Erythroblast (primary cell): ENCODE measurements at places on chromosomes 2 and 18.
A peak's percentile ranks its signal among the peaks of the same experiment; 100 is the strongest.

DNA sequence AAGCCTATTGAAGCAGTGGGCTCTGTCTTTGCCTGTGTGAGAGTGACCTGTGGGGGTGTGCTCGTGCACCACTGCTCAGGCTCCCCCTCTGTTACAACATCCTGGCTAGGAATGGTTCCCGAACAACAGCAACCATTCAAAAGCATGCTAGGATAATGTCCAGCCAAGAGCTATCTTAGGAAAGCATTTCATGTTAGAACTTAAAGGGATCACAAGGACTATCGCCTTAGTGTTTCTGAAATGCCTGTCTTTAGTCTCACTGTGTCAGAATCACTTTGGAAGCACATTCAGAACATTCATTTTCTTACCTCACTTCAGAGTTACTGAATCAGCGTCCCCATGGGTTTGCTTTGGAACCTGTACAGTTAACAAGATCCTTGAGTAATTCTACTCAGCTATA is 134.9 kb upstream of the DSEL start:
- no peak for DNase-seq

- DNase-seq, result no peak
Observed at GRCh38 chr2:218419630-218420216, 800 bp downstream of the VIL1 start.

DNA sequence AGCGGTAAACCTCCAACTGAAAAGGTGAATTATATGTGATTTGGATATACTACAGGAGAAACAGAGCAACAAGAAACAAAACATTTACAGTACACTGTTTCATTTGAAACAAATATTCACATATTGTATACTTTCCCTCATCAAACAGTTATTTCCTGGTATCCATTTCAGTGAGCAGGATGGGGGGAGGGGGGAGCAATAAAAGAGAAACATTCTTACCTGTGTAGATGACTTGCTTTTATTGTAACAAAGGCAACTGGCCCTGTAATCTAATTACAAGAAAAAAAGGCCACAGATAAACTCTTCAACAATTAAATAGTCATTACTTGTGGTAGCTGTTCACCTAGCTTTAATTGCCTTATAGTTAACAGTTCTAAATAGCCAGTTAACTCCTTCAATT is 3.9 kb upstream of the PPP1CB start:
- DNase-seq, result no peak

GRCh38 chr2:122412360-122412759 is 656.9 kb downstream of the TSN start:
- DNase-seq, result no peak

DNA sequence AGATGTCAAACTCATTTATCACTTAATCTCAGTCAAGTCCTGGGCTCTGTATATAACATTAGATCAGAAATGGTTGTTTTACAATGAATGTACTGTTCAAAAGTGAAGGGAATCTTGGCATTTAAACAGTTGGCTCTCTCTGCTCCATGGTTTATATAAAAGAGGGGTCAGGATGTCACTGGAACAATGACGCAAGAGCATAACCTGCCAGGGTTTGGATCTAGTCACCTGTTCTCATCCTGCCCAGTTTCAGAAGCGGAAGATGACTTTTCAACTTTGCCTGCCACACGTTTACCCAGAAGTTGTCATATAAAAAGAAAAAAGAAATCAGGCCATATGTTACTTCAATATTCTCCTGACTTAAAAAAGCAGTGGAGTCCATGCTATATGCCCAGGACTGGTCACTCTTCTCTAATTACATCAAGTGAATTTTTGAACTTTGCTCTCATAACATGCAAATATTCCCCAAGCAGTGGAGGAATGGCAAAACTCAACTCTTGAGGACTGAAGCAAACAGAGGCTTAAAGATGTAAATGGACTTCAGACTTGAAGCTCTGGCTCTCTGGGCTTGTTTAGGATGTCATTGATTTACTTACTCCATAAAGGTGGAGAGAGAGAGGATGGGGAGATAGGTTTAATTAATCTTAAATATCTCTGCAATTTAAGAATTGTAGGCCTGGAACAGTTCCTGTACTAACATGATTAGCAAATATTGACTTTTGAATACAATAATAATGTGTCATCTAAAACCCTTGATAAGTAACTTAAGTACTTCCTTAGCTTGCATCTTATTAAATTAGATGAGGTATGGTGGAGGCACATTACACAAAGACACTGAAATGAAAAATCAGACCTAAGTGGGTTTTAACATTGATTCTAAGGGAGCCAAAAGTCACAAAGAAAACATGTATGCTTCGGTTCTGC is 58.3 kb downstream of the ETAA1 start:
- DNase-seq, result no peak

GRCh38 chr2:241136191-241136590 is 13.1 kb downstream of the PASK start:
- no peak for DNase-seq

DNA sequence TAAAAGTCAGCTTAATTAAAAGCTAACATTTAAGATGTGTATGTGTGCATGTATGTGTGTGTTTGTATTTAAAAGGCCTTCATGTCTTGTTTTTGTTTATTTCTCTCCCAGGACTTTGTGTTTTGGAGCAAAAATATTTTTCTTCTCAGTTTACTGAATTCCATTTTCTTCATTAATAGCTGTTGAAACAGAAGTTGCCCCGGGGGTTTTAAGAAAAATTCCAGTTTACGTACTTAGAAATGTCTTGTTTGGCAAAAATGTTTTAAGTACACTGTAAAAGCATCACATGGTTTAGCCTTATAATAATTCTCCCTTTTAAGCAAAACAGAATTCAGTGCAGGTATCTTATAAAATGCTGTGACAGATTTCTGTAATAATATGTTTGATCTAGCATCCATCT is 1233.0 kb upstream of the NRXN1 start:
- no peak for DNase-seq

GRCh38 chr2:24626131-24626530 is 135.1 kb downstream of the NCOA1 start:
- DNase-seq, result no peak

DNA sequence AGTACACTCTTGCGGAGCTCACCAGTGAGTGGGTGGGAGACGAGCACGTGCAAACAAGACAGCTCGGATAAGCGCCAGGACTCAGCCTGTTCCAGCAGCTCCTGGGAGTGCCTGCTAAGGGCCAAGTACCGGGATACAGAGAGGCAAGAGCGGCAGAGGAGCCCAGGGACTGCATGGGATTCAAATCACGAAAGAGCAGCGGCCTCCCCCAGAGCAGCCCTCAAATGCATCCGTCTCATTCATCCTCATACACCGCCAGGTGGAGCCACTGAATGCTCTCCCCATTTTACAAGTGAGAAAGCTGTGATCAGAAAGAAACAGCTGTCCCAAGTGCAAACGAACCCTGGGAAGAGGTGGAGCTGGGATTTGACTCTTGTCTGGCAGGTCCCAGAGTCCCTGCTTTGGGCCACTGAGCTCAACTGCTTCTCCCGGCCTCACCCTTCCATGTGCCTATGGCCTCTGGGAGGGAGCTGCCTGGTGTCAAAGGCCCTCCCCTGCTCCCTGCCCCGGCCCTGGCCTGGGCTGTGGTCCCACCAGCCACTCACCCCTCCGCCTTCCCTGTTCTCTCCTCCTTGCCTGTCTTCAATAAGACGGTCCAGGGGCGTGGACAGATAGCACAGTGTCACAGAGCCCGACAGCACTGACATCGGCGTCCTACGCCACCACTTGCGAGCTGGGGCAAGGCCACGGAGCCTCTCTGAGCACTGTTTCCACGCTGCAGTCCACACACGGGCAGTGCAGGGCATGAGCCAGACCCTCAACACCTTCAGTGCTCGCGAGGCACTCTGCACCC is 72.8 kb upstream of the TAF1B start:
- DNase-seq, result peak; percentile 67

GRCh38 chr18:76491473-76491775 is 3.6 kb downstream of the ZNF516 start:
- peak; percentile 78 for DNase-seq

DNA sequence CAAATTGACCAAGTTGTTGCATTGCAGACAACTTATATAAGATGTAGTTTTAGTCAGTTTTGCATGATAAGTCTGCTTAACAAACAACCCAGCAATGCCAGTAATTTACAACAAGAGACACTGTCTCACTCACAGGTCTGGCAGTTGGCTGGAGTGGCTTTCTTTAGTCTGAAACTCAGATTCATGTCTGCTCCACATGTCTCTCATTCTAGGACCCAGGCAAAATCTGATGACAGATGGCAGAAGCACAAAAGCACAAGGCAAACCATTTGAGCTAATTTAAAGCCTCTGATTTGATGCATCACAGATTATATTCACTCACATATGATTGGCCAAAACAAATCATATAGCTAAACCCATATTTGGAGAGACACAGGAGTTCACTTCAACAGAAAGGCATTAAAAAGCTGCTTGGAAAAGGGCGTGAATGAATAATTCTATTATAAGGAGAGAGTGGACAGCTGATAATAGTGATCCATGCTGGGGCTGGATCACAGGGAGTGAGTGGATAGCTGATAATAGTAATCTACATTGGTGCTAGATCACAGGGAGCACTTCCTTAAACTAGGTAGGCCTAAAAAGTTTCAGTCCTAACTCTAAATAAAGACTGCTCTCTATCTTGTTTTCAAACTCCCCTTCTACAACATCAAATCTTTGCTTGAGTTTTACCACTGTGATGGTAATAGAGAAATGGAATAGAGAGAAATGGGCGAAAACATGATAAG is 593.2 kb upstream of the ZNF804A start:
- no peak for DNase-seq

- no peak for DNase-seq
Observed at GRCh38 chr18:2908946-2909335, 62.1 kb downstream of the EMILIN2 start.

GRCh38 chr2:8239531-8240088 is 442.2 kb upstream of the ID2 start:
- no peak for DNase-seq

DNA sequence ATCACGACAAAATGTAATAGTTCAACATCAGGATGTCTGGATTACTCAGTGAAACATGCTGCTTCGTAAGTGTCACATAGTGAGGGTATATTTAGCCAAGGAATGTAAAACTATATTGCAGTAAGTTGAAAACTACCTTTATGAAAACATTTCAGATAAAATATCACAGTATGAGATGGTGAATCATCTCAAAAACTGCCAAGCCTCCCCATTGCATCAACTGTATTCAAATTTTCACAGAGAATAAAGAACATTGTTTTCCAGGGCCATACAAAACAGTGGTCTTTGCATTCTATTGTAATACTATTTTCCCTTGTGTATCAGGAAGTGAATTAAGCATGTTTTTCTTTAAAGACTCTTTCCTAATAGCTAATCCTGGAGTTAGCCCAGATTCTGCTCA is 47.6 kb upstream of the MSTN start:
- DNase-seq, result no peak
